Heart right ventricle (tissue), 16 donors: ENCODE measurements at places on chromosomes 11 and 22. TPM values are rescaled to one million over a fixed set of nuclear protein-coding genes. Genes with fewer than 3 reads are reported as not detected.

DNA sequence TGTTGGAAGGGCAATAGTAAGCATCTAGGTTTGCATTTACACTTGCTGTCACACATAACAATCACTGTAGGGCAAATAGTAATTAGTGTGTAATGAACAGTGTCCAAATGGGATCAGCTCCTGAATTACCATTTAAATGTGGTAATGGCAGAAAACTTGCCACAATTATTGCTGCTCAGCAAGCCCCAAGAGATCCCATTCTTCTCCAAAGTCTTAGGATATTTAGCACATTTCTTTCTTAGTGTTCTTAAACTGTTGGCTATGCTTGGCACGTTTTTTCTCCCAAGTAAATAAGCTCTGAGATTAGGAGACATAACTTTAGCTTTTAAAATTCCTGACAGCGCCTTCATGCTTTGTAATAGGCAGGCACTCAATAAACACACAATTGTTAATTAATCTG lies 1037.0 kb downstream of the DLG2 start:
- DNase-seq: no peak

- no peak for DNase-seq
Observed at GRCh38 chr11:665062-665703, 28.1 kb downstream of the DRD4 start.

DNA sequence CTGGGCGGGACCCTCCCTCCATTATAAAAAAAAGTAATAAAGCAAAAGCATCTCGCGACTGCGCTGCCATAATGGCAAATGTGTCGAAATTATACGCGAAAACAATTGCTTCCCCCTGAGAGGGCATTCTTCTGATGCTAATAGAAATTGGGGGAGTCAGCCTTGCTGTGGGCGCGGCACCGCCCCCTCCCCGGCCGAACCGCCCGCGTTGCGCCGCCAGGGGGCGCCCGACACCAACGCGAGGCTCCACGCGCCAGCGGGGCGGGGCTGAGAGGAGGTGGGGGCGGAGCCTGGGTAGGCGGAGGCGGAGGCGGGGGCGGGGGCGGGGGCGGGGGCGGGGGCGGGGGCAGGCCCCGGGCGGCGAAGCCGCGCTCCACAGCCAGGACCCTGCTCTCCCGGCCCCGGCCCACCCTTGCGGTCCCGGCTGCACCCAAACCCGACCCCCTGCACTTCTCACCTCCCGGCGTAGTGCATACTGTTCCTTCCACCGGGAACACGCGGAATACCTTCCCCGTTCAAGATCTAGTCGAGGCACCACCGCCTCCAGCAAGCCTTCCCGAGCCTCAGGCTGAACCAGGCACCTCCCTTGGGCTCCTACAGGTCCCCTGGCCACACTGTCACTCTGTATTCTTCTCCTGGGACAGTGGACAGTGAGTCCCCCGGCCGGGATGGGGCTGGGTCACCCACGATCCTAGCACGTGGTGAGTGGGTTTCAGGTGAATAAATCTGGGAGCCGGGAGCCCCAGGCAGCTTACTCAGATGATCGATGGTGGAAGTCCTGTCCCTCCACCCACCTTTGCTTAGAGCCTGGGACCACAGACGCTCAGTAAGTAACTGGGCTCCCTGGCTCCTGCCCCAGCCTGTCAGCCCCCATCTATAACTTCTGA lies 15.5 kb upstream of the UPK3A start:
- peak; percentile 89 for DNase-seq

DNA sequence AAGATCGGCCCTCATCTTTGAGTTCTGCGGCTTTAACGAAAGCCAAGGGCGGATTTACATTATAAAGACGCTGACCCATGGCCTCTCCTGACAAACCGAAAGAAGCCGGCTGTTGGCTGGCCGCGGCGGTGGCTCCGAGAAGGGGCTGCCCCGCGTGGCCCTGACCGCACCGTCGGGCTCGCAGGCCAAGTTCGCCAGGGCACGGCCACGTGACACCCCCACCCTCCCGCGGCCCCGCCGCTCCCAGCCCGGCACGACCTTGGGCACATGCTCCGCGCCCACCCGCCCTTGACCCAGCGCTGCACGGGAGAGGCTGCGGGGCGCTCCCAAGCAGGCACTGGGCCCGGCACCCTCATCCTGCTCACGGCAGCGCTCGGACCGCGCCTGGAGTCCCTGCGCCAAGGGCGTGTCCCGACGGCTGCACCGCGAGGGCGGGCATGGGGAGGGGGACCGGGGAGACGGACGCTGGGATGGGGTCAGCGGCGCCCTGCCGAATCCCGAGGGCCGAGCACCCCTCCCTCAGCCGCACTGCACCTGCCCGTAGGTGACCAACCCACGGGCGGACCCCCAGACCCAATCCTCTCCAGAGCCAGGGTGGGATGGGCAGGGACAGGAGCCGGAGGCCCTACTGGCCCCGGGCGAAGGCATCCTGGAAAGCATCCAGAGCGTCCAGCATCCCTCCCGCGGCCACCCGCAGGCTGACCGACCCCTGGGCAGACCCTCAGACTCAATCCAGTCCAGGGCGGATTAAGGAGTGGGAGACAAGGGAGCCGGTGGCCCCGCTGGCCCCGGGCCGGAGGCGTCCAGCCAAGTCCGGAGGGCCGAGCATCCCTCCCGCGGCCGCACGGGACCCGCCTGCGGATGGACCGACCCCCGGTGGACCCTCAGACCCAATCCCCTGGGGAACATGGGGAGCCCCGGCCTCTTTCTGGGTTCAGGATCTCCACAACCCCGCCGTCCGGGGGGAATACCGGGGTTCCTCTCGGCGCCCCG lies 759 bp downstream of the CPT1A start:
- DNase-seq: peak; percentile 68

GRCh38 chr11:74948898-74949752 lies at the start of the genes SPCS2 and XRRA1:
Gene SPCS2 (plus strand): TSS chr11:74949266. CDS start chr11:74949286, 20 bp downstream.
Gene XRRA1 (minus strand): TSS chr11:74949091. CDS start chr11:74940878, 8,213 bp downstream.
- peak; percentile 99 for DNase-seq

- no peak for DNase-seq
Observed at GRCh38 chr22:34390400-34390799, 470.1 kb upstream of the LARGE1 start.

GRCh38 chr11:13963949-13964770 lies 1.6 kb downstream of the SPON1 start:
- DNase-seq: peak; percentile 8

- no peak for DNase-seq
Observed at GRCh38 chr22:29719899-29720645, at the start of gene CABP7. Gene CABP7 (plus strand): TSS chr22:29720003. CDS start chr22:29720425, 422 bp downstream.

TRPC6 gene
- polyA plus RNA-seq: 0.43 TPM

PRDM11 gene
- 7.7 TPM for polyA plus RNA-seq

DNA sequence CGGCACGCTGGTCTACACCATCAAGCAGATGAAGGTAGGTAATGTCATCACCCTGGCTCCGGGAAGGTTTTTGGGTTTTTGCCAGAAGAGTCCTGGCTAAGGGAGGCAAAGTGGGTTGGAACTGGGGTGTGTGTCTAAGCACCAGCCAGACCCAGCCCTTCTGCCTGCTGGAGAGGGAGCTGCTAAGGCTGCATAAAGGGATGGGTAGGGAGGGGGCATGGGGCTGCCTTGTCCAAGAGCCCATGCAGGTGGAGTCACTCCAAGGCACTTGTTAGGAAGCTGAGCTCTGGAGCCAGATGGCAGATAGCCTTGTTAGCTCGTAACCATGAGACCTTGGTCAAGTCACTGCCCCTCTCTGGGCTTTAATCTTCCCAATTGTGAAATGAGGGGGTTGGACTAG lies 48.0 kb downstream of the TIMP3 start:
- DNase-seq: no peak

DNA sequence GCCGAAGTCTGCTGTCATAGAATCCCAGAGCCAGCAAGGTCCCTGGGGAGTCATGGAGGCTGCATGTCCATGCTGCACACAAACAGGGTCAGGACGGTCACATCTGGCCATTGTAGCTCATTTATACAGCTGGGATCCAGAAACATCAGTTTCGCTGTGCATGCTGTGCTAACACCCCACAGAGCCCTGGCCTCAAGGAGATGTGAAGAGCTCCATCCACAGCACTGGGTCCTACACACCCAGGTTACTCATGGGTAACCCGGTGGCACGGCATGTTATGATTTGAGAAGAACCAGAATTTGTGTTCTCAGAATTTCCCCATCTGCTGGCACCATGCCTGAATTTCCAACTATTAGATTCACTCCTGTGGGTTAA lies 146.3 kb upstream of the ARHGAP20 start:
- peak; percentile 68 for DNase-seq

DNA sequence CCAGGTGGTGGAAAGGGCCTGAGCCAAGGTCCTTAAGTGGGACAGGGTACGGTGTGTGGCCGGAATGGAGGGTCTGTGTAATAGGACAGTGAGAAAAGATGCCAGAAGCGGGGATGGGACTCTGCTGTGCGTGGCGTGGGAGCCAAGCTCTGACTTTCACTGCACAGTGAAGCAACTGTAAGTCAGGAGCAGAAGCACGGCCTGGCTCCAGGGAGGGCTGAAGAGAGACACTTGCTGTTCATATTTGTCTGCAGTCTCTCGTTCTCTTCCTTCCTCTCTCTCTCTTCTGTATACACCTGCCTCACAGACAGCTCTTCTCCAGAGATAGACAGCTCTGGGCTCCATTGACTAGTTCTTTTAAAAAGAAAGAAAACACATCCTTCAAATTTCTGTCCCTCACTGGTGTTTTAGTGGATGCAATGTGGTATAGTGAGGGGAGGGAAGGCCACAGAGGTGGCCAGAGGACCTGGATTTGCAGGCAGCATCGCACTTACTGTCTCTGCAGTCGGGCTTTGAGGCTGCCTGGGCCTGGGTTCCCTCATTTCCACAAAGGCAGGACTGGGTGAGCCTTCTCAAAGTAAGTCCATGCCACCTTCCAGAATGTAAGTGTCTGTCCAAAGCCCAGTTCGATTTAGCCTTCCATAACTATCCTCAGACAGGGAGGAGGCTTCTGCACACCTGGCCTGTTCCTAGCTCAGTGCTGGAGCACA lies 2.1 kb downstream of the IL17RA start:
- no peak for DNase-seq

MMP13 gene
- not detected for polyA plus RNA-seq

DNA sequence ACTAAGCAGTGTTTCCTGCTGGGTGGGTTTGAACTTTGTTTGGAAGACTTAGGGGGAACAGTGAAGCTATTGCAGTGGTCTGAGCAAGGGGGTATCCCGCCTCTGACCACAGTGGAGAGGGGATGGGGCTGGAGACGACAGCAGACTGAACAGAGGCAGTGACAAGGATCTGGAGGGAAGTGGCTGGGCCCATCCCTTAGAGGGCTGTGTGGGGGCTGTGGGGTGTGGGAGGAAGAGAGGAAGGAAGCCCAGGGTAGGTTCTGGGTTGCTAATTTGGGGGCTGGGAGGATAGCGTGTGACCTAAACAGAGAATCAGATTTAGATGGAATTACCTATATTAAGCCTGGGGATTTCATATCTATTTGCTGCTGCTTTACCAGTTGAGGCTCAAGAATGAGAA lies 70.7 kb downstream of the BMAL1 start:
- DNase-seq: no peak

MS4A12 gene
- not detected for polyA plus RNA-seq
